HFFc6 (cell line): ENCODE measurements at places on chromosomes 13 and 19.

- H3K4me1 ChIP-seq: no peaks in the 10 kb centered on the region
- no peak overlapping the region for H3K4me3 ChIP-seq
- H3K36me3 ChIP-seq: 0 out of 2 replicates have a peak, but pooled peaks cover 5% of the 10 kb centered on the region
- H3K27me3 ChIP-seq: no peaks in the 10 kb centered on the region
- no peak for DNase-seq
Measured at GRCh38 chr13:58134012-58134411, 502.5 kb downstream of the PCDH17 start.

- no peaks in the 10 kb centered on the region for H3K4me1 ChIP-seq
- no peak overlapping the region for H3K4me3 ChIP-seq
- DNase-seq: no peak
Measured at GRCh38 chr19:51140441-51140840, 1.7 kb upstream of the SIGLEC7 start.

- H3K4me1 ChIP-seq: no peaks in the 10 kb centered on the region
- no peak for DNase-seq
- H3K36me3 ChIP-seq: no peaks in the 10 kb centered on the region
Measured at GRCh38 chr13:66940113-66940512, 290.0 kb downstream of the PCDH9 start.

DNA sequence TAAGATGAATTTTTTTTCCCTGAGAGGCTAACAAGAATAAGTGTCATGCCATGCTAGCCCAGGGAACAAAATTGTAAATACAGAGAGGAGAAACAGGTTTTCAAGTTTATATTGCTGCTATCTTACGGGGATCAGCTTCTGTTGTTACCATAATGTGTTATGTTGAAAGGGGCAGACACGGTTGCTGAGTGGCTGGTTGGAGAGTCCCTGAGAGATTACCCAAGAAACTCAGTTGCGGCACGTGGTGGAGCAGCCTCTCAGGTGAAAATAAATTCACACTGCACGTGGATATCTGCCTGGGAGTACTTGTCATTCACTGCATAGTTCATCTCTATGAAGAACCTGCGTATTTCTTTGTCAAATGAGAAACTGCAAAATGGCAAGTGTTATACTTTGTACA lies 293.6 kb downstream of the TDRD3 start:
- no peak overlapping the region for H3K4me3 ChIP-seq
- H3K27ac ChIP-seq: no peak overlapping the region
- no peaks in the 10 kb centered on the region for H3K27me3 ChIP-seq
- DNase-seq: no peak
- H3K4me1 ChIP-seq: no peaks in the 10 kb centered on the region
- no peaks in the 10 kb centered on the region for H3K36me3 ChIP-seq

DNA sequence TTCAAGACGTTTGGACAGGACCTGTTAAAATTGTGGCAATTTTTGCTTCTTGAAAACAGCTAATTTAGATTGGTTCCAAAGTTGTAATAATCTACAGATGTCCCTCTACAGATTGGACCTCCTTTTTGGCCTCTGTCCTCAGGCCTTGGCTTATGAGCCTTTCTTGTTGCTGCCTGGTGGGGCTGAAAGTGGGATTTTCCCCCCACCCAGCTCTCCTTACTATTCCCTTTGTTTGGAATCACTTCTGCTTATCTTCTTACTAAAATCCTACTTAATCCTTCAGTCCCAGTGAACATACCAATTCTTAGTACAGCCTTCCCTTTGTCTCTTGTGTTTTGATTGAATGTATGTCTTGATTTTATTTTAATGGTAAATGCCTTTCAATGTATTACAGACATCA lies 63.5 kb upstream of the TEX29 start:
- H3K36me3 ChIP-seq: peaks cover 43% of the 10 kb centered on the region
- DNase-seq: no peak
- peaks cover 2% of the 10 kb centered on the region for H3K27me3 ChIP-seq
- no peak overlapping the region for H3K4me3 ChIP-seq
- peaks cover 17% of the 10 kb centered on the region for H3K4me1 ChIP-seq
